ENCODE measurements at places on chromosomes 12 and 14.
A peak's percentile ranks its signal among the peaks of the same experiment; 100 is the strongest.

- DNase-seq: no peak
These were observed 224.6 kb downstream of the ANO2 start for GRCh38 chr12:5720381-5721005.

GRCh38 chr14:23555882-23556699 lies at the start of gene THTPA:
TSS of gene THTPA (plus strand) at chr14:23556271. CDS start at chr14:23556758, 487 bp downstream.
- DNase-seq: peak; percentile 83

- DNase-seq: no peak
These were observed 112.8 kb downstream of the DUSP6 start for GRCh38 chr12:89239534-89239933.

GRCh38 chr12:98109266-98109665 lies 406.1 kb upstream of the TMPO start:
- DNase-seq: no peak

DNA sequence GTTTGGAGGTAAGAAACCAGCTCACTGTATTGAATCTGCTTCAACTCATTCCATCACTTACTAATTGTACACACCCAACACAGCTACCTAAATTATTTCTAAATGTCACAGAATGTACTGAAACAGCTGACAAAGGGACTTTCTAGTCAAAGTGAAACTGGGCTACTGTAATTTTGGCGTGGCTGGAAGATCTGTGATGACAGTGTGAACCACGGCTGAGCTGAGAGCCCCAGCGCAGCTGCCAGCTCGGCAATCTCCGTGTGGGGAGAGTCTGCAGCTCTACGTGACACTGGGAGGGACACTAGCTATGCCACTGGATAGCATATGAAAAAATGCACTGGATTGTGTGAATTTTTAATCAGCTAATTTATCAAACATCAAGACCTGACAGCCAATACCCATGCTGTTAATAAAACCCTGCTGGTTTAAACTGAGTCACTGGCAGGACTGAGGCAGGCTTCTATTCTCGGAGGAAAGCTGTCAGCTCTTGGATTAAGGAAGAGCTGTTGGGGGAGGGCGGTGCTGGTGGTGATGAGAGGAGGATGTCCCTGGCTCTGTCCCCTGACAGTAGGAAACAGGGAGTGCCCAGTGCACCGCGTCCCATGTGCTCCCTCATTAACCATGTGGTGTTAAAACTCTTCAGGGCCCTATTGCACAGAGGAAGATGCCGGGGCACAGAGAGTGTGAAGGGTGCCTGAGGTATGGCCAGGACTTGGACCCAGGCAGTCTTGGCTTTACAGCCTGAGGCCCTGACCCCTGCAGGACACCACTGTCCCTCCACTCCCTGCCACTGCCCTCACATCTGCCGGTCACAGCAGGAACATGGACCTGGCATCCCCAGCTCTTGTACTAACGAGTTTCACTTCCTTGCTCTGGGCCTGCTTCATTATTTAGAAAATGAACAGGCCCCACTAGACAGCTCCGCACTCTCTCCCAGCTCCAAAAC lies 13.3 kb downstream of the SLC15A4 start:
- no peak for DNase-seq

DNA sequence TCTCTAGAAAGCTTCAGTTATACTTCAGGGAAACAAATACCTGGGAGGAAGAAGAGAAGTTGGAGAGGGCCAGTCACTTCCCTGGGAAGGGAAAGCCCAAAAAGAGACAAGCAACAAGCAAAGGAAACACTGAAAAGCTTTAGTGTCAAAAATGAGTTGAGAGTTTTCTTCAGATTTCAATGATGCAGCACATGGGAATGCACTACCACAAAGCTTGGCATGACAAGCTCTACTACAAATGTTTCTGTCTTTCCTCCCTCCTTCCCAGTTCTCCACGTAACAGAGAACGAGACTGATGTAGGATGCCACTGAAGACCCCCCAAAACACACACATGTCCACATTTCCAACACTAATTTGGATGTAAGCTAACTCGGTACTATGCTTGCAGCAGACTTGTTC lies 26.8 kb upstream of the ADAMTS20 start:
- DNase-seq: no peak

GRCh38 chr12:28409892-28410291 lies 219.6 kb downstream of the CCDC91 start:
- no peak for DNase-seq

- DNase-seq: no peak
These were observed 23.4 kb upstream of the MAP3K9 start for GRCh38 chr14:70832561-70833305.

GRCh38 chr14:24366721-24367513 lies 1.1 kb upstream of the NFATC4 start:
- peak; percentile 66 for DNase-seq

DNA sequence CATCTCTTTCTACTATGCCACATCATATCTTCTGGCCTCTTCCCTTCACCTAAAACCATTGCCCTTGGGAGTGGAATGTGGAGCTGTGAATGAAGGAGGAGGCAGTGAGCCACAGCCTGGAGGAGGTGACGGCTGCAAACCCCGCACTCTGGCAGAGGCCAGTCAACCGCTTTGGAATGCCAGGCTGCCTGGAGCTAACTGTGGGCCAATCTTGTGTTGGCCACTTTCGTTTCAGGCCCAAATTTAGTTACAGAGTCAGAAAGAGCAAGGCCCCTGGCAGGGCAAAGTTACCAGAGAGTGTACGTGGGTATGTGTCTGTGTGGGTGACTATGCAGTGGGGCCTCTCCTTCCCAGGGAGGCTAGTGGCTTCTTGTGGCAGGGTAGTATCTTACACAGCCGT lies 40.1 kb downstream of the CACNA1C start:
- DNase-seq: no peak

GRCh38 chr14:104826189-104826860 lies 25.4 kb downstream of the ZBTB42 start:
- peak; percentile 78 for DNase-seq

DNA sequence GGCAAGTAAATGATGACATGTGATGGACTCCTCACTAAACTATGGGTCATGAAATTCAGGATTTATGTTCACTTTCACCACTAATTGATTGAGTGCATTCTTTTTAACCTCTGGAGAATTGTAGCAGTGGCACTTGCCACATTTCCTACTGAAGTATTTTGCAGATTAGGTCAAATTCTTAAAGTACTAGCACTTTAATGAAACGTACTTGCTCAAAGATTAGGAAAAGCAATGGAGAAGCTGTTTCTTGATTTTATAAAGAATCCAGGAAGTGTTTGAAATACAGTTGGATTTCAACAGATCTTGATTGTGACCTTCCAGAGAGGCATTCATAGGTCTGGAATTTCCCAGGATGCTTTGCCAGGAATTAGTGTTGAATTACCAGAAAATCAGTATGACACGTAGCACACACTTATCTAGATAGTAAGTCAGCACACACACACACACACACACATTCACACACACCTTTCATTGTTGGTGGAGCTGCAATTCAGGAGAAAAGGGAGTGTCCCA lies 162.6 kb downstream of the MYRFL start:
- peak; percentile 65 for DNase-seq

DNA sequence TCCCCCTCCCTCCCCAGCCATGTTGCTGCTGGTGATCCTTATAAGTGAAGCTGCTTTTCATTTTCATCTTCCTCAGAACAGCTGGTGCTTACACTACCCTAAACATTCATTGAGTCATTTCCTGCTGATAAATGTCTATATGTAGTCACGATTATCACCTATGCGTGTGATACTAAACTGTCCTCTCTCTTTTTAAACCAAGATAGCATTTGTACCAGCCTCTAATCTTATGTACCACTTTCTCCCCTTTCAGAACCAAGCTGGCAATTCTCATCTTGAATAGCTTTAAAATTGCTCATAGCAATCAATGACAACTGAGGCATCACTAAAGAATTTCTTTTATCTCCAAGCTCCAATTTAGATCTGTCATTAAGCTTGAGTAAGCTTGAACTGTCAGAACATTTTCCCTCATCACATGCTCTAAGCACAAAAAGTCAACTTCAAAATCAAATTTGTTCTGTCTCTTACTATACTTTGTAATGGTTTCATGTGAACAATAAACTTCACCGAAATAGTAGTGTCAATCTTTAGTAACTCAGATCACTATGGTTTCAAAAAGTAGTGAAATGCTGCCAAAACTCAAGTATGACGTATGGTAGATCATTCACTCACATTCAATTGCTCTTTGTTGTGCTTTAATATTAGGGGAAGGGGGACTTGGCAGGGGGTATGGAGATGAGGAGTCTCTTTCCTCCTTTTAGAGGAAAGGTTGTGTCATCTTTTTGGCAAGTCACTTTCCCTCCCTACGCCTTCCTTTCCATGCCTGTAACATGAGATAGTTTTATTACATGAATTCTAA lies 178.1 kb upstream of the NOVA1 start:
- peak; percentile 8 for DNase-seq

DNA sequence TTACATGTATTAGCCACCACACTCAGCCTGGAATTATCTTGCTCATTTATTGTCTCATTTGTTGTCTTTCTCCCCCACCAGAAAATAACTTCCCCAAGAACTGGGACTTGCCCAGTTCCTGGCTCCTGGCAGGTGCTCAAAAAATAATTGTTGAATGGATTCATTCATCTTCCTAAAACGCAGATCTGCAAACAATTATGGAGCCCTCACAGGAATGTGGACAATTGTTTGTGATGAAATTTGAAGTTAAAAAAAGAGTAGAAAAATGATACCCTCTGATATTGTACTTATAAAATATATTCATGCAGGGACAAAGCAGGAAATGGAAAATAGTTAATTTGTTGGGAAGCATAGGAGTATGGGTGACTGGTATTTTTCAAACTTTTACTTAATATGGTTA lies 60.7 kb upstream of the MAP1LC3B2 start:
- no peak for DNase-seq

GRCh38 chr12:131915000-131915689 lies 13.9 kb upstream of the PUS1 start:
- no peak for DNase-seq

DNA sequence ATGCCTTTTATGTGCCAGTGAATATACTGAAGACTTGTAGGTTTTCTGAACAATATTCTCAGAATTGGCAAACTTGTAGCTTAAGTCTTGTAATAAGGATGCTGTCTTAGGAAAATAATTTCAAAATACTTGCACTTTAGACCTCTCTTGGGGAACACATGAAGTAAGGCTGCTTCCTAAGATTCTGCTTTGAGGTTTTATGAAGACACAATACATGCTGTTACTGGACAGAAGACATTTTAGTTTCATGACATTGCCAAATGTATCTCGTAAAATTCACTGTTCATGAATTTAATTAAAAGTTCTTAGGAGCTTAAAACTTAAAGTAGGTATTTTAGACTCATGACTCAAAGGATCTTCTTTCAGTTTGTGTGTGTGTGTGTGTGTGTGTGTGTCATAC lies 80.7 kb downstream of the RAD51B start:
- no peak for DNase-seq

GRCh38 chr14:91317381-91318308 lies 73.1 kb upstream of the GPR68 start:
- DNase-seq: no peak

- no peak for DNase-seq
These were observed 142.0 kb downstream of the KTN1 start for GRCh38 chr14:55722054-55722453.

GRCh38 chr12:32947206-32948067 lies 50.9 kb upstream of the PKP2 start:
- no peak for DNase-seq

GRCh38 chr12:132486576-132486975 lies 3.4 kb upstream of the FBRSL1 start:
- no peak for DNase-seq

GRCh38 chr14:67942080-67942710 lies 122.6 kb downstream of the RAD51B start:
- no peak for DNase-seq

- DNase-seq: no peak
These were observed 951.2 kb downstream of the FLRT2 start for GRCh38 chr14:86481104-86481503.

GRCh38 chr12:129937426-129937825 lies 33.6 kb upstream of the TMEM132D start:
- no peak for DNase-seq

DNA sequence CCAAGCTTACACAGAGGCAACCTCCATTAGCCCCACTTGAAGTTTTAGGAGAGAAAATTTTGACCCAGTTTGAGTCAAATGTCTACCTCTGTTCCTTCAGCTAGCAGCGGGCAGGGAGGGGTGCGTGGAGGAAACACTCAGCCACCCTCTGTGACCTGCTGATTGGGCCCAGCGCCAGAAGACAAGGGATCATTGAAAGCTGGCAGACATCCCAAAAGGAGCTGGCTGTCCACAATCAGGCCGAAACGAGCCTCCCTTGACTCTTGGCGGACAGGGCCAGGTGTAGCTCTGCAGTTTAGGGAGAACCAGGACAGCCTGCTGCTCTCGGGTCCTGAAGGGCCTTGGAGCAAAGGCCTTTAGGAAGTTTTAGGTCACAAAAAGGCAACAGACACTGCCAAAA lies 41.3 kb downstream of the CD9 start:
- DNase-seq: no peak

DNA sequence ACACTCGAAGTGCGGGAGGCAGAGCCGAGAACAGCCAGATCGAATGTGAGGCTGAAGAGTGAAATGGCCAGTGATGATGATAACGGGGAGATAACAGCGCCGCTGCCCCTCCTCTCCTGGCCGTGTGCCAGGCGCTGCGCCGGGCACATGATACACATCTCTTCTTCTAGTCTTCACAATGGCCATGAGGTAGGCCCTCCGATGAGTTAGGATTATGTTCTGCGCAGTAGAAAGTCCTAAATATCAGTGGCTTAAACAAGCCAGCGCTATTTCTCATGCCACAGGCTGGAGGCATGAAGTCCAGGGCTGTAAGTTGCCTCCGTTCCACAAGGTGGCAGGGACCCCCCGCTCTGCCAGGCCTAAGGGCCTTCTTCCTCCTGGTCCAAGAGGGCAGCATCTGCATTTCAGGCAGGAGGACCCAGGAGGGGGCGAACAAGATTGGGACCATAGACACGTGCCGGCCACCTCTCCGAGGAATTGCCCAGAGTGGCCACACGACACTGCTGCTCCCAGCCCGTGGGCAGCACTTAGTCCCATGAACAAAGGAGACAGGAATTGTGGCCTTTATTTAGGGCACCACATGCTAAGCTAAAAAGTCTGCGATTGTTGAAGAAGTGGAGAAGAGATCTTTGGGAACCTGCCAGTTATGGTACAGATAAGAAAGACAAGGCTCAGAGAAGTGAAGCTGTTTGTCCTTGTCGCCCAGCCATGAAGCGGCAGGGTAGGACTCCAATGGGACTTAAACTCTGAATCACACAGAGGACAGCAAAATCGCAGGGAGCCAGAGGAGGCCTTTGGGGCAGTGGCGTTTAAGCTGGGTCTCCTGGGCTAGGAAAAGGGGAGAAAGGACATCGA lies 10.9 kb upstream of the HVCN1 start:
- DNase-seq: no peak

DNA sequence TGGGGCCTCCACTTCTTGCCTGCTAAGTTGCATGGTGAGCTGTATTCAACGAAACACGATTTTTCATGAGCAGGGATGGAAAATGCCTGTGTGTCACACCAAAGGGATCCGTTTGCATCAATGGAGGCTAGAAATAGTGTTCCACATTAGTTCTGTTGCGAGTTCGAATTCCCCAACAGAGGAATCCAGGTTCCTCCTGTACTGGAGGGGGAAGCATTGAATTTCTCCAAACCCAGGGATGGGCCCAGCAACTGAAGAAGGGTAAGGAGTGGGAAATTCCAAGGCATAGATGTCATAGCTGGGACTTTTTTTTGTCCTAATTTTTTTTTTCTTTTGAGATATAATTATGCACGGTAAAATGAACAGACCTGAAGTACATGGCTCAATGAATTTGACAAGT lies 336.2 kb downstream of the DPF3 start:
- DNase-seq: no peak

Data from kidney capillary endothelial cell (primary cell).